ENCODE measurements at places on chromosomes 13 and 19. TPM values are rescaled to one million over a fixed set of nuclear protein-coding genes. Genes with fewer than 3 reads are reported as not detected.
A peak's percentile ranks its signal among the peaks of the same experiment; 100 is the strongest.

DNA sequence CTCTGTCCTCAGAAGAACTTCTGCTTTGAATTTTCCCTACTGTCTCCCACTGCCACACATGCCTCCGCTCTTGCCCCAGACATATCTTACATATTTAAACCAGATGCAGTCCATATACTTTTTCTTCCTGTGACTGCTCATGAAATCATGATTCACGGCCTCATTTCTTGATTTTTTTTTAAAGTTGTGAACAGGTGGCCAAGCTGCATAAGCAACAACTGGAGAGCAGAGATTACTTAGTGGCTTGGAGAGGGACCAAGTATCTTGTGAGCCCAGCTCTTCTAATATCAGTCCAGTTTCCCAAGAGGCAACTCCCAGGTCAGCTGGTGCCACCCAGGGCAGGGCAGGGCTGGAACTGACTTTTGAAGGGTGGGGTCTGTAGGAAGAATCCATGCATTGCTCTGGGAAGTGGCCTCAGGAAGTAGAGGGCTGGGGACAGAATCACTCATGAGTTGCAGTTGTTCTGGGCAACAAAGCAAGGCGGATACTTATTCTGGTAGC is 152.4 kb downstream of the LMO7 start:
- DNase-seq, result peak; percentile 46

DNA sequence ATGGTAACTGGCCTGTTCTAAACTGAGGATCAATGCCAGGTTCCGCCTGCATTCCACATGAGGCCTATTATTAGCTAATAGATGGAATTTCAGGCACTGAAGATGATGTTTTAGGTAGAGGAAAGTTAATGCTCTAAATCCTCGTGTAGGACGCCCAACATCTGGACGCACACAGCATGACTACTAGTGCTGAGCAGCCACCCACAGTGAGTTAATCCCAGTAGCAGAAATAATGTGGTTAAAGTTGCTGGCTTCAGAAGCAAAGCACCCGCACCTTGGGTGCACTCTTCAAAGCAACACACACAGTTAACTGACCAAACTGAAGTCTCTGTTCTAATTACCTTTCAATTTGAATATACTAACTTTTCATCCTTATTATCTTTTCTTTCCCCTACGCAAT is 150.6 kb downstream of the DIAPH3 start:
- DNase-seq, result no peak

DNA sequence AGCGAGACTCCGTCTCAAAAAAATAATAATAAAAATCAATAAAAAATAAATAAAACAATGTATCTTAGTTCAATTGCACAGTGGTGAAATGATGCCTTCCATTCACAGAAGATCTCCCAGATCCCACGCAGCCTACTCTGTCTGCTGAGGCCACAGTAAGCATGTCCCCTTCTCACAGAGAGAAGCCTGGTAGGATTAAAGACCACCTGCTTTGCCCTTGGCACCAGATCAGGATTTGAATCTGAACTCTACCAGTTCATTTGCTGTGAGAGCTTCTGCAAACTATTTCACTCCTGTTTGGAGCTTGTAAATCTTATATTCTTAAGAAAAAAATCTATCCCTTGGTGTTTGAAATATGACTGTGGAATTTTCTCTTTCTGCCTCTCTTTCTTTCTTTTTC is 2.2 kb upstream of the SLC7A1 start:
- no peak for DNase-seq

DNA sequence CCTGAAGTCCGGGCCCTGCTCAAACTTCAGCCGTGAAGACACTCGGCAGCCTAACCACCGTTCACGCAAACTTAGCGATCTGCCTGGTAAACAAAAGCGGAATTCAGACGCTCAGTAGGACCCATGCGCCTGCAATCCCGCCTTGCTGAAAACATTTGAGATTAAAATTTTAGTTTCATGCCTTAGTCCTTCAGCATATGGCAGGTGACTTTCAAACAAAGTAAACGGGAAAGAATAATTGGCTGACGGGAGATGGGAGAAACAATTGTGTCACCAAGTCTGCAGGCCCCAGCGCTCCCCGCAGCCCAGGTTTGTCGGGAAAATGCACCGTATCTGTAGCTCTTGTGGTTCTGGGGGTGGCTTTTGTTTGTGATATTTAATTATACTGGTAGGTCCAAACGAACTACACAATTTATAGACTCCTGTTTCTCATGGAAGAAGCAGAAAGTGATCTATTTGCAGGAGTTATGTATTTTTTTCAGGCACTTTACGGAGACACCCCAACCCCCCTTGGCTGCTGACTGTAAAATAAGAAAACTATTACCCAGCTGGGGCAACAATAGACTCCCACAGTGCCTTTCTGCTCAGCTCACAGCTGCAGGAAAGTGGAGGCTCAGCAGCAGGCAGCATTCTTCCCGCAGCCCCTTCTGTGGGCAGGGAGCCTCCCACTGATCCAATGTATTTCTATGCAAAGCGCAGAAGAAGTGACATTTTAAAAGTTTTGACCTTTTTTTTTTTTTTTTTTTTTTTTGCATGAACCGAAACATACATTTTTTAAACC is 94.8 kb downstream of the SOX1 start:
- no peak for DNase-seq

Gene NLRP11
- 0.17 TPM for total RNA-seq

Measured in mucosa of gallbladder (tissue), 1 donor.